Central memory CD8-positive, alpha-beta T cell (primary cell): ENCODE measurements at places on chromosomes 11 and 22.
A peak's percentile ranks its signal among the peaks of the same experiment; 100 is the strongest.

DNA sequence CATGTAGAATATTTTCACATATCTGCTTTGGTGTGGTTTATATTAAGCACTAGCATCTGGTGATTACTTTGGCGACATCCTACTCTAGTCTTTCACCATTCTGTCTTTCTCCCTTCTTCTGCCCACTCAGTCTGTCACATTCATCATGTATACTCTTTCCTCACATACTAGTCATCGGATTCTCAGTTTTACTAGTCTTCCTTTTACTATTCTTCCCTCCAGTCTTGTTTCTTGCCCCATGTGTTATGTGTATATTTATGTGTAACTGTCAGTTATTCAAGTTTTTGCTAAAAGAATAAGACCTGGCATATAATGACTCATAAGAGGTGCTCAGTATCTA, 4.6 kb upstream of the DIXDC1 start:
- no peak overlapping the region for H3K27ac ChIP-seq
- DNase-seq: no peak
- no peaks in the 10 kb centered on the region for H3K27me3 ChIP-seq
- H3K4me1 ChIP-seq: peaks cover 14% of the 10 kb centered on the region

DNA sequence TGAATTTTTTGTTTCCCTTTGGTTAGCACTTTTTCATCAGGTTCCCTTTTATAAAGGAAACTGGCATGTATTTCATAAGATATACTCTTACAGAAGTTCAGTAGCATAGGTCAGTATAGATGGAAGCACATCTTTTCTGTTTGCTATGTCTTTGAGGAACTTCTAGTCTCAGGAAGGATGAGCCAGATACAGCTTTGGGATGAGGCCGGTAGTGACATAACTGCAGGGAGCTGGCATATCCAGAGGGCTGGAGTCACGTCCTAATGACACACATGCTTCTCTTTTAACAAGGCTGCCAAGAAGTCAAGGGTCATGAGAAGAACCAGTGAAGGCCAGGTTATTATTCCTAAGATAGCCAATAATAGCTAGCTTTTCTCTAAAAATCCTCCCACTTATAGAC, 33.3 kb upstream of the ADSL start:
- DNase-seq: no peak
- peak overlapping the region; percentile 2 for H3K27ac ChIP-seq
- no peak overlapping the region for H3K4me3 ChIP-seq
- no peaks in the 10 kb centered on the region for H3K27me3 ChIP-seq
- H3K36me3 ChIP-seq: peaks cover 79% of the 10 kb centered on the region

DNA sequence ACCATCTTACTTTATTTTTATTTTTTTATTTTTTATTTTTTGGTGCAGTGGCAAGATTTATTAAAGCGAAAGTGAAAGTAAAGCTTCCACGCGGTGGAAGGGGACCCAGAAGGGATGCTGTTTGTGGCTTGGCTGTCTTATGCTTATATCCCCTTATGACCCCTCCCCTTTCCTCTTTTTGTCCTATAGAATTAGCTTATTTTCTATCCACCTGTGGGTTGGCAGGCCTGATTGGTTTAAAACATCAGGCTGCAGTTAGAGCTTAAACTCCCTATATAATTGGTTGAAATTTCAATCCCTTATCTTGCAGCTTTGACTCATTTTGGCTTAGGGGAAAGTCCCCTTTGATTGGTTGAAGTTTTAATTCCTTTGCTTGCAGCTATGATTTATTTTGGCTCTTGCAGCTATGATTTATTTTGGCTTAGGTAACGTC, 50.5 kb downstream of the NNMT start:
- H3K27ac ChIP-seq: no peak overlapping the region
- peak overlapping the region; percentile 62 for H3K4me3 ChIP-seq
- H3K4me1 ChIP-seq: no peaks in the 10 kb centered on the region
- no peak for DNase-seq
- no peaks in the 10 kb centered on the region for H3K36me3 ChIP-seq
- H3K27me3 ChIP-seq: no peaks in the 10 kb centered on the region

- H3K27ac ChIP-seq: no peak overlapping the region
- peaks cover 2% of the 10 kb centered on the region for H3K36me3 ChIP-seq
- H3K27me3 ChIP-seq: peaks cover 54% of the 10 kb centered on the region
- no peak for DNase-seq
- no peaks in the 10 kb centered on the region for H3K4me1 ChIP-seq
Measured at GRCh38 chr11:20138707-20139106, 21.6 kb downstream of the DBX1 start.

DNA sequence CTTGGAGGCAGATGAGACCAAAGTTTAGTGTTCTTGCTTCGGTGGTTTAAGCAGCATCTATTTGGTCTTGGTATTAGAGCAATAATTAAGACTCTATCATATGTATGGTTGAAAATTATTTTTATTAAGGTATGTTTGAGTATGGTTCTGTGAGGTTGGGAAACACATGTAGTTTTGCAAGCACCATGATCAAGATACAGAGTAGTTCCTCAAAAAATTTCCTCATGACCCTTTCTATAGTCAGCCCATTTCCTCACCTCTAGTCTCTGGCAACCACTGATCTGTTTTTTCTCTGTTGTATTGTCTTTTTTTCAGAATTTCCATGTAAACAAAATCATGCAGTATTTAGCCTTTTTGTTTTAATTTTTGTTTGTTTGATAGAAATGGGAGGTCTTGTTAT, 18.4 kb downstream of the MTMR3 start:
- peaks cover 1% of the 10 kb centered on the region for H3K36me3 ChIP-seq
- peaks cover 50% of the 10 kb centered on the region for H3K4me1 ChIP-seq
- H3K27ac ChIP-seq: no peak overlapping the region
- no peak for DNase-seq
- H3K27me3 ChIP-seq: no peaks in the 10 kb centered on the region

DNA sequence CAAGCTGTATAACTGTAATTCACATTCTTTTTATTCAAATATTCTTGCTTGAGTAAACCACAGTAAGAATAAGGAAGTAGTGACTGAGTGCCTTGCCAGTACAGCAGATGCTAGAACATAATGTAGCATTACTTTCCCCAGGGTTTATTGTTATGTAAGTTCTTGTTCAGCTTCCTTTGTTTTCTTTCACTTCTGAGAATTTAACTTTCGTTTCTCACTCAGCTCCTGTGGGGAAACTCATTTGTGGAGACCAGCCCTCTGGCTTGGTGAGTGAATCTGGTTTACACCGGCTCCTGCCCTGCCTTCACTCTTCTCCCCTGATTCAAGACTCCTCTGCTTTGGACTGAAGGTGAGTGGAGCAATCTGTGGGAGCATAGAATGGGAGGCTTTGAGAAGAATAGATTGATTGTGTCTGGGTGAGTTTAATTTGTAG, at the start of gene TRIM22:
TSS of gene TRIM22 (plus strand) at position 240 of the 433 bp plus-strand sequence. CDS start 6,443 bp downstream, outside the sequence.
- H3K27me3 ChIP-seq: no peaks in the 10 kb centered on the region
- DNase-seq: no peak
- H3K4me3 ChIP-seq: peak within 1 kb of the TSS; percentile 94
- H3K27ac ChIP-seq: peak within 1 kb of the TSS; percentile 93

- no peaks in the 10 kb centered on the region for H3K36me3 ChIP-seq
- H3K27ac ChIP-seq: no peak overlapping the region
- H3K4me1 ChIP-seq: no peaks in the 10 kb centered on the region
Measured at GRCh38 chr11:79263001-79263400, 177.8 kb downstream of the TENM4 start.

DNA sequence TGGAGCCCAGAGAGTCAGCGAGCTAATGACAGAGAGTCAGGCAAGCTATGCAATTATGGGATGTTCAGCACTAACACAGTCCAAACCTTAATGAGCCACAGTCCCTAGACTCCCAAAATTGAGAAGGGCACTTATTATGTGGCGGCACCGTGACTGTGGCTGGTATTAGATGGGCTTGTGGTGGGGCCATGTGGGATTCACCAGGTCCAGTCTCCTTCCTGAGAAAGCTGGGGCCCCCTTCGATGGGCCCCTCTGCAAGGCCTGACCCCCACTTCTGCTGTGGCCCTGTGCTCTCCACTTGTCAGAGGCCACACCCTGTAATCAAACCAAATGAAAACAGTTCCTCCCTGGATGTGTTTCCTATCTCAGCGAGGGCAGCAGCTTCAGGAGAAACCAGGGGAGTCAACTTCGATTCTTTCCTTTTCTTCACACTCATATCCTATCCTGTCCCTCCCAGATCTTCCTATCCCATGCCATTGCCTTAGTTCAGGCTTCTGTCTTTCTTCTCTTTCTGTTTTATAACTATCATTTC, 42.9 kb downstream of the INSC start:
- DNase-seq: no peak
- no peaks in the 10 kb centered on the region for H3K4me1 ChIP-seq
- H3K27ac ChIP-seq: no peak overlapping the region
- H3K36me3 ChIP-seq: no peaks in the 10 kb centered on the region
- H3K4me3 ChIP-seq: no peak overlapping the region
- H3K27me3 ChIP-seq: no peaks in the 10 kb centered on the region

DNA sequence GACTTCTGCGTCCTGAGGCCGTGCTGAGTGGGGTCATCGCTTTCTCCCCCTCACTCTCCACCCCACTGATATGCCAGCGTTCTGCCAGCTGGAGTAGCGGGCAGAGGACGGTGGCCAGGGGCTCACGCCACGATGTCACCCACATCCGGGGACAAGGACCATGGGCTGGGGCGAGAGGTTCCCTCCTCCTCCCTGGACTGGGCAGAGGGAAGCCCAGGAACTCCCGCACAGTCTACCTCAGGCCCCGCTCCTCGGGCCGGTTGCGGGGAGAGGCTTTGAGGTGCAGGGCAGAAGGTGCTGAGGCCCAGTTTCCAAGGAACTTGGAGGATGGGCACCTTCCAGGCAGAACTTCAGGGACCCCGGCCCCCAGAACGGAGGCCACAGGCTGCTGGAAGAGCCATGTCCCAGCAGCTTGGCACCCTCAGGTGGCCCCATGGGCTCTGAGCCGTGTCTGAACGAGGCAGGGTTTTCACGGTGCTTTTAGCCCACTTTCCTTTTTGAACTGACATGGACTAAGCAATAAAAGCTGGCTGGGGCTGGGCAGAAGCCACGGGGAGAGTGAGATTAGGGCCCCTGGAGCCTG, 25.4 kb downstream of the ADAMTS15 start:
- H3K27me3 ChIP-seq: peaks cover 16% of the 10 kb centered on the region
- H3K36me3 ChIP-seq: no peaks in the 10 kb centered on the region
- no peak overlapping the region for H3K4me3 ChIP-seq
- H3K4me1 ChIP-seq: no peaks in the 10 kb centered on the region

GRCh38 chr11:96647621-96648020, 257.8 kb downstream of the JRKL start:
- no peaks in the 10 kb centered on the region for H3K27me3 ChIP-seq
- no peak for DNase-seq
- no peaks in the 10 kb centered on the region for H3K36me3 ChIP-seq
- no peak overlapping the region for H3K27ac ChIP-seq
- no peaks in the 10 kb centered on the region for H3K4me1 ChIP-seq
- H3K4me3 ChIP-seq: no peak overlapping the region

- peaks cover 41% of the 10 kb centered on the region for H3K36me3 ChIP-seq
- no peak for DNase-seq
- H3K27ac ChIP-seq: no peak overlapping the region
- H3K4me3 ChIP-seq: no peak overlapping the region
Measured at GRCh38 chr22:42608823-42609361, 5.8 kb downstream of the POLDIP3 start.

DNA sequence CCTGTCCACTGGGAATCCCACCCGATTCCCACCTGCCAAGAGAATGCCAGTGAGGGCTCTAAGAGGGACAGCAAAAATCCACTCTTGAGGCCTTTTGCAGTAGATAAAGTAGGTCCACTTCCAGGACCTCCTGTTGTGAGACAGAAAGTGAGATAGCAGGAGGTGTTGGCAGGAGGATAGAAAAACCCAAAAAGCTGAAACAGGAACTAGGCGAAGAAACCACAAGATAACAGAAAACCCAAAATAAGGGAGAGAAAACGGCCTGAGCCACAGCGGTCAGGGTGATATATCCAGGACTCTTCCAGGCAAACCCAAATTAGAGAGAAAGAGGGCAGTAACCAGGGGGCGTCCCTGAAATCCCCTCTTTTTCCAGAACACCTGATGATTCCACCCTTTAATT, 79.7 kb upstream of the LINC01488 start:
- no peaks in the 10 kb centered on the region for H3K27me3 ChIP-seq
- DNase-seq: no peak
- H3K27ac ChIP-seq: no peak overlapping the region
- H3K4me3 ChIP-seq: no peak overlapping the region
- H3K4me1 ChIP-seq: peaks cover 7% of the 10 kb centered on the region

- no peaks in the 10 kb centered on the region for H3K27me3 ChIP-seq
- no peak for DNase-seq
- peaks cover 61% of the 10 kb centered on the region for H3K4me1 ChIP-seq
- peaks cover 22% of the 10 kb centered on the region for H3K36me3 ChIP-seq
Measured at GRCh38 chr11:63850920-63851319, 12.0 kb downstream of the MARK2 start.

GRCh38 chr11:75633409-75634066, 35.3 kb downstream of the MAP6 start:
- no peak overlapping the region for H3K4me3 ChIP-seq
- no peak for DNase-seq
- no peaks in the 10 kb centered on the region for H3K36me3 ChIP-seq
- no peaks in the 10 kb centered on the region for H3K4me1 ChIP-seq

DNA sequence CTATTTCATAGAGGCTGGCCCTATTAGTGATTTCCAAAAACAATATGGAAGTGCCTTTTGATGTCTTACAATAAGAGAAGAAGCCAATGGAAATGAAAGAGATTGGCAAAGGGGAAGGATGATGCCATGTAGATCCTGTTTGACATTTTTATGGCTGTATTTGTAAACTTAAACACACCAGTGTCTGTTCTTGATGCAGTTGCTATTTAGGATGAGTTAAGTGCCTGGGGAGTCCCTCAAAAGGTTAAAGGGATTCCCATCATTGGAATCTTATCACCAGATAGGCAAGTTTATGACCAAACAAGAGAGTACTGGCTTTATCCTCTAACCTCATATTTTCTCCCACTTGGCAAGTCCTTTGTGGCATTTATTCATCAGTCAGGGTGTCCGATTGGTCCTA, 91.4 kb downstream of the CD44 start:
- H3K36me3 ChIP-seq: peaks cover 71% of the 10 kb centered on the region
- H3K27me3 ChIP-seq: no peaks in the 10 kb centered on the region
- DNase-seq: no peak

DNA sequence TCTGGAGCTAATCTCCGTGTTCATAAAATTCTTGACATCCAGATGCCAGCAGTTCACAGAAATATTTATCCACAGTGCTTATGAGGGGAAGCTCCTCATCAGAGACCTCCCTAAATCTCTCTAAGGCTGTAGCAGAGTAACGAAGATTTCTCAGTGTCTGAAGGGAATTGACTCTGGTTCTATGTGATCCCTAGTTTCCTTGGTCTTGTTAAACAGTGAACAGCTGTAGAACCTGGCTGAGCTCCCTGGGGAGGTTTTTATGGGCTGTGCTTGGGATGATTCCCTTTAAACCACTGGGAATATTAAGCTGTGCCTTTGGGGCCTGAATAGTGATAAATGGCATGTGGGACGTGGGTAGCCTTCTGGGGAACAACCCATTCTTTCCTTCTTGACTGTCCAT, 43.7 kb upstream of the ARHGAP20 start:
- H3K36me3 ChIP-seq: no peaks in the 10 kb centered on the region
- no peaks in the 10 kb centered on the region for H3K4me1 ChIP-seq
- DNase-seq: no peak
- peaks cover 44% of the 10 kb centered on the region for H3K27me3 ChIP-seq

DNA sequence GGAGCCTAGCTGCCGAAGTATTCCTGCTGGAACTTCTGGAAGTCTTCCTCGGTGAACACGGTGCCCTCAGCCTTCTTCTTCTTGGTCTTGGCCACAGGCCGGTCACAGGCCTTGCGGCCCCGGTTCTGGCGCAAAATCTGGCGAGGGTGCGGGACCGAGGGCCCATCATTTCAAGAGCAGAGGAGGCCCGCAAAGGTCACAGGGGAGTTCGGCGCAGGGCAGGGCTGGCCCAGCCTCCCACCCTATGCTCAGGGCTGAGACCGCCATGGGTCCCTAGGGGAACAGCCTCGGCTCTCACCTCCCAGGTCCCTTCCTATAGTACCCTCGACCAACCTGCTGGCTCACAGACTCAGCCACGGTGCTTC, 3.1 kb downstream of the RPS19BP1 start:
- no peak for DNase-seq
- H3K27me3 ChIP-seq: no peaks in the 10 kb centered on the region
- peaks cover 74% of the 10 kb centered on the region for H3K4me1 ChIP-seq
- H3K36me3 ChIP-seq: peaks cover 39% of the 10 kb centered on the region
- H3K27ac ChIP-seq: peak overlapping the region; percentile 85
